MG63 (cell line): ENCODE measurements at places on chromosomes 13 and 19. TPM values are rescaled to one million over a fixed set of nuclear protein-coding genes. Genes with fewer than 3 reads are reported as not detected.

Gene DAZAP1
- total RNA-seq, result 107 and 149 TPM in 2 replicates

Gene RFPL4A
- not detected in 2 replicates for total RNA-seq

Gene FAM83E
- not detected in 2 replicates for total RNA-seq

Gene ZNF223
- 0.63 and 2.9 TPM in 2 replicates for total RNA-seq

Gene MAP2K2
- total RNA-seq, result 115 and 216 TPM in 2 replicates

Gene TUBB4A
- total RNA-seq, result 0.03 TPM in 1 of 2 replicates, not detected in the other

Gene PRODH2
- not detected in 2 replicates for total RNA-seq

Gene FCGBP
- 1.4 TPM in 1 of 2 replicates, not detected in the other for total RNA-seq

Gene SMAD9
- 7.0 and 7.6 TPM in 2 replicates for total RNA-seq

Gene KLK3
- not detected in 2 replicates for total RNA-seq

Gene EFNA2
- total RNA-seq, result 0.76 TPM in 1 of 2 replicates, not detected in the other

Gene SMIM24
- total RNA-seq, result not detected in 2 replicates

Gene OR10H1
- not detected in 2 replicates for total RNA-seq

Gene CBLC
- not detected in 2 replicates for total RNA-seq

Gene PTPRH
- 3.9 and 11.8 TPM in 2 replicates for total RNA-seq

Gene DIRAS1
- 8.9 and 11.6 TPM in 2 replicates for total RNA-seq

Gene GNG7
- 0.20 TPM in 1 of 2 replicates, not detected in the other for total RNA-seq

Gene NTF4
- total RNA-seq, result not detected in 2 replicates

Gene ZNF28
- 7.8 and 14.1 TPM in 2 replicates for total RNA-seq

Gene ZNF570
- not detected in 2 replicates for total RNA-seq

Gene ODAD3
- 0.22 and 2.0 TPM in 2 replicates for total RNA-seq

Gene SLC25A41
- not detected in 2 replicates for total RNA-seq

Gene SPTBN4
- total RNA-seq, result 0.16 and 3.0 TPM in 2 replicates

Gene TBC1D17
- 5.2 and 11.5 TPM in 2 replicates for total RNA-seq

Gene CFAP97D2
- total RNA-seq, result not detected in 2 replicates

Gene CEACAM3
- total RNA-seq, result not detected in 2 replicates

Gene CNN1
- total RNA-seq, result 0.46 TPM in 1 of 2 replicates, not detected in the other

Gene N4BP2L2
- 50.9 and 54.1 TPM in 2 replicates for total RNA-seq

Gene TMEM255B
- 1.4 TPM in 1 of 2 replicates, not detected in the other for total RNA-seq

Gene RRAS
- 66.4 and 72.7 TPM in 2 replicates for total RNA-seq
